ENCODE measurements at places on chromosomes 2 and 18.

- no peak for ATAC-seq
Observed at GRCh38 chr2:33583194-33583938, 15.7 kb downstream of the FAM98A start.

DNA sequence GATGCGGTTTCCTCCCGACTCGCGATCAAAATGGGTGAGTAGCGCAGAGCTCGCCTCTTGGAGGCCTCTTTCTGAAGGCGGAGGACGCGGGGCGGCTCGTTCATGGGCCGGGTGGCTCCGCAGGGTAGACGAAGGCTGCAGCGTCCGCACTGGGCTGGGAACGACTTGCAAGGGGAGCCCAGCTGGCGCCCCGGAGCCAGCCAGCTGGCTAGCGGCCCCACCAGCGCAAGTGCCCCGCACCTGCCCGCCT is 328 bp upstream of the PASK start:
- no peak for ATAC-seq

- no peak for ATAC-seq
Observed at GRCh38 chr18:50697509-50697908, 122.3 kb downstream of the MRO start.

GRCh38 chr2:44975571-44976450 is 33.4 kb downstream of the SIX2 start:
- no peak for ATAC-seq

DNA sequence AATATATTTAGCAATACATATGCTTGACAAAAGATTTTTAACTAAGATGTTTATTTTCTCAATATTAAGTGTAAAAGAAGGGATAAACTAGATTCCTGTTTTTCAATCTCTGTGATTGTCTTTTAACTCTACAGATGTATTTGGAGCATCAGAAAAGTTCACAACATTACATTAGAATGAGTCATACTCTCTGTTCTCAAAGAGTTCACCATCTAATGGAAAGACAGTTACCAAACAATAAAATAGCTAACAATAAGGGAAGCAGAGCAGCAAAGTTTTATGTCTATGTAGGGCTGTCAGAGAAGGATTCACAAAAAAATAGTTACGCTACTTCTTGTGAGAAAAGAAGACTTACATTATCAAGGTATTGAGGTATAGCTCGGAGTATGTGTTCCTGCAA is 109.2 kb upstream of the MAP2 start:
- ATAC-seq: no peak

- ATAC-seq: no peak
Observed at GRCh38 chr2:88095022-88095421, 27.4 kb downstream of the SMYD1 start.

GRCh38 chr2:158381205-158381604 is 75.3 kb downstream of the CCDC148 start:
- ATAC-seq: no peak

DNA sequence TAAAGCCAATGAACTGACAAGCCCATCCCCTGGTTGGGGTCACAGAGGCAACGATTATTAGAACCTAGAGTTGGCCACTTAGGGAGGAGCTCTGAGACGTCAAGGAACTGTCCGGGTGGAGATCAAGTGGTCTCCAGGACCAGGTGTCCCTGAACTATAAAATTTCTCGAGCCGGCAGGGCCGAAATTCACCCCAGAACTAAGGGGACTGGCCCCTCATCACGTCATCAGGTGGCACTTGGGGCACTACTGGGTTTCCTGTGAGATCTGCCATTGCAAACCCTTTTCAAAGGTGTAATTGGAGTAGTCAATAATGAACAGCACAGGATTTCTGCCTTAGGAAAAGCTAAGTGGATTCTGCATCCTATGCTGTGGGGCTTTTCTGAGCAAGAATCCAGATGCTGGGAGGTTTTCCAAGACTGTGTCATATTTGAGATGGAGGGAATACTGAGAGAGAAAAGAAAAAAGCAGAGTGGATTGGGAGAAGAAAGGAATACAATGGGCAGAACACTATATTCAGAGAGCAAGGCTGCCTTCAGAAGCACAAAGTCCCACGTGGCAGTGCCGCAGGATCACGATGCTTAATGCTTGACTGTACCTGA is 113.6 kb downstream of the ALPK2 start:
- no peak for ATAC-seq

GRCh38 chr18:25423267-25423666 is 71.3 kb upstream of the ZNF521 start:
- ATAC-seq: no peak

GRCh38 chr2:147224070-147224469 is 620.8 kb upstream of the ACVR2A start:
- no peak for ATAC-seq

Measured in esophagus mucosa (tissue), 1 donor.